Activated T-helper 17 cell treated with anti-CD3 and anti-CD28 coated beads, Interleukin-2, amount 50 U/mL, for 72 hours (primary cell): ENCODE measurements at places on chromosomes 1 and 21. TPM values are rescaled to one million over a fixed set of nuclear protein-coding genes. Genes with fewer than 3 reads are reported as not detected.

Gene AIM2
- 123 TPM for total RNA-seq

Gene NDUFS5
- 114 TPM for total RNA-seq

Gene AADACL4
- total RNA-seq = not detected

Gene AMPD1
- total RNA-seq = not detected

Gene LENEP
- 0.97 TPM for total RNA-seq

Gene RNU1-4
- total RNA-seq = 1,202 TPM

Gene UMODL1
- total RNA-seq = not detected

Gene CDK11B
- 34.4 TPM for total RNA-seq

Gene NCMAP
- not detected for total RNA-seq

Gene CPLANE2
- total RNA-seq = 3.1 TPM

Gene UTP25
- 12.0 TPM for total RNA-seq

Gene ATP1A4
- total RNA-seq = 0.48 TPM

Gene BARHL2
- not detected for total RNA-seq

Gene ZBTB8A
- total RNA-seq = 0.03 TPM

Gene STYXL2
- not detected for total RNA-seq

Gene GPR137B
- total RNA-seq = 10.1 TPM

Gene S100A14
- 0.71 TPM for total RNA-seq

Gene VSIG8
- not detected for total RNA-seq

Gene PAX7
- total RNA-seq = not detected

Gene RGS4
- total RNA-seq = not detected

Gene AMY1A
- total RNA-seq = not detected

Gene DCST1
- not detected for total RNA-seq

Gene CFAP74
- not detected for total RNA-seq

Gene C1QB
- total RNA-seq = not detected

Gene CHIA
- total RNA-seq = not detected

Gene FCRL1
- total RNA-seq = not detected

Gene CRNN
- not detected for total RNA-seq

Gene CLCA4
- total RNA-seq = not detected

Gene ZBTB8B
- total RNA-seq = not detected

Gene C1orf116
- total RNA-seq = not detected

Gene PLA2G2D
- total RNA-seq = not detected

Gene NUDT17
- total RNA-seq = 2.7 TPM

Gene AGO1
- 34.9 TPM for total RNA-seq

Gene CA6
- 0.78 TPM for total RNA-seq

Gene DNMT3L
- total RNA-seq = not detected

Gene LCE3C
- not detected for total RNA-seq

Gene ACTA1
- total RNA-seq = not detected

Gene IVL
- total RNA-seq = not detected

Gene AGMAT
- total RNA-seq = 9.7 TPM

Gene RIIAD1
- total RNA-seq = not detected

Gene CR1
- total RNA-seq = 0.17 TPM

Gene NKAIN1
- total RNA-seq = not detected

Gene OR2T35
- total RNA-seq = not detected

Gene RNU1-1
- total RNA-seq = 1,202 TPM

Gene HES3
- total RNA-seq = not detected

Gene FAM72A
- total RNA-seq = 22.7 TPM

Gene ADGRL4
- not detected for total RNA-seq

Gene RER1
- total RNA-seq = 180 TPM

Gene TNNI3K
- 1.2 TPM for total RNA-seq

Gene ZNF593OS
- total RNA-seq = not detected

Gene UBE4B
- 44.2 TPM for total RNA-seq

Gene MANEAL
- 3.0 TPM for total RNA-seq
